ENCODE measurements at places on chromosomes 16 and 17.

DNA sequence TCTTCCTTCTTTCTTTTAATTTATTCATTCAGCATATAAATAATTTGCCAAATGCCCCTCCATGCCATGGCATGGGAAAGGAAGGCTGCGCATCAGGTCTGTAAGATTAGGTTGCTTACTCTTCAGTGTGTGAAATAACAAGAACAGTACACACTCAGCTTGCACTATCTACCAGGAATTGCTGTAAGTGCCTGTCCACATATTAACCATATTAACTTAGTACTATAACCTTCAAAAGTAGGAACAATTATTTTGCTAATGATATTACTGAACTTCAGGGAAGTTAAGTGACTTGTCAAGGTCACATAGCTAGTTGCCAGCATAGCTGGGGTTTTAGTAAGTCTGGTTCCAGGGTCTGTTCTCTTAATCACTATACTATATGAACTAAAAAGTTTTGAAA is 89.2 kb upstream of the PMFBP1 start:
- no peak for DNase-seq

GRCh38 chr17:79203016-79203415 is 128.4 kb downstream of the ENGASE start:
- no peak for DNase-seq

DNA sequence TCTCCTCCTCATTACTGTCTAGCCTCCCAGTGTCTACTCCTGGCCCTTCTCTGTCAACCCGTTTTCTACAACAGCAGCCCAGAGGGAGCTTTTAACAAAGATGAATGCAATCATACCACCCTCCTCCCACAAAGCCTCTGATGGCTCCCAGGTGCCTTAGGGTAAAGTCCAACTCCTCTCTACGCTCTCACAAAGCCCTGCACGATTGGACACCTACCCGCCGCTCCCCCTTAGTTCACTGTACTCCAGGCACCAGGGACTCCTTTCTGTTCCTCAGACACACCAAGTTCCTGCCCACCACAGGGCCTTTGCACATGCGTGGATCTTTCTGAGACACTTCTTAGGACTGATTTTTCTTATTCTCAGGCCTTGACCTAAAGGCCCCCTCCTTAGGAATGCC is 17.4 kb downstream of the CCDC102A start:
- no peak for DNase-seq

- DNase-seq, result no peak
Measured at GRCh38 chr17:67557052-67557845, 160.5 kb upstream of the NOL11 start.

GRCh38 chr16:76574651-76575050 is 297.4 kb downstream of the CNTNAP4 start:
- no peak for DNase-seq

GRCh38 chr17:5571281-5571680 is 13.0 kb downstream of the NLRP1 start:
- no peak for DNase-seq

DNA sequence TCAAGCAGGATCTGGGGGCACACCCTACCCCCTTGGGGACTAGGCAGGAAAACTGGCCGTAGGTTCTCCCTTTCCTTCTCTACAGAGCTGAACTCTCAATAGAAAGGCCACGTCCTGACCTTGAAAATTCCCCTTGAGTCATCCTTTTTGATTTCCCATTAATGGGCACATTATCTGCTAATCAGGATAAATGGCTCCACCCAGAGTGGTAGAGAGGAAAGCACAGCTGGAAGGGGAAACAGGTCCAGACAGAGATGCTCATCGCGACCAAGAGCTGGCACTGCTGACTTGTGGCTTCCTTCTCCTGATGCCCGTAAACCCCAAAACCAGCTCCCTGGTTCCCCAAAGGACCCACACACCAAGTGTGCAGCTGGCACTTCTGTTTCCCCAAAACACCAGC is 206.5 kb upstream of the CDH5 start:
- DNase-seq, result no peak

DNA sequence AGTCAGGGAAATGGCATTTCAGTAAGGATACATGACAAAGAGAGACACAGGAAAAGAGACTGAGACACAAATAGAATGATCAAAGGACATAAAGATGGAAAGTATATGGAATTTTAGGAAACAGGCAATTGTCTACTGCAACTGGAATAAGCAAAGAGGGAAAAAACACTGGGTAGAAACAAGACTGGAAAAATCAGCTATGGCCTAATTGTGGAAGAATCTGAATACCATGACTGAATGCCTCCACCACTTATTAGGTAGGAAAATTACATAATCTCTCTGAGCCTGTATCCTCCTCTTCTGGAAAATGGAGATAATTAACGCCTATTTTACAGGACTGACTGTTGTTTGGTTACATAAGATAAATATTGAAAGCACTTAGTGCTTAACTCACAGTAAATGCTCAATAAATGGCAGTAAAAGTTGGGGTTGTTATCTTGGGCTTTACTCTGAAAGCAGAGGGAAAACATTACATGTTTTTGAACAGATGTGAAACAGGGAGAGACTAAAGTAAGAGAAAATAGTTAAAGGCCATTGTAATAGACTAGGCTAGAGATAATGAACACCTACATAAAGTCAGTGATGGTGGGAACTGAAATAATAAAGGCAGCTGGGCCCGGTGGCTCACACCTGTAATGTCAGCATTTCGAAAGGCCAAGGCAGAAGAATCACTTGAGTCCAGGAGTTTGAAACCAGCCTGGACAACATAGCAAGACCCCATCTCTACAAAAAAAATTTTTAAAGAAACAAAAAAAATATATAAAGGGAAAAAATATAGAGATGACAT is 63.5 kb upstream of the C17orf78 start:
- no peak for DNase-seq

- DNase-seq, result no peak
Measured at GRCh38 chr16:19967963-19968362, 83.3 kb upstream of the GPRC5B start.

DNA sequence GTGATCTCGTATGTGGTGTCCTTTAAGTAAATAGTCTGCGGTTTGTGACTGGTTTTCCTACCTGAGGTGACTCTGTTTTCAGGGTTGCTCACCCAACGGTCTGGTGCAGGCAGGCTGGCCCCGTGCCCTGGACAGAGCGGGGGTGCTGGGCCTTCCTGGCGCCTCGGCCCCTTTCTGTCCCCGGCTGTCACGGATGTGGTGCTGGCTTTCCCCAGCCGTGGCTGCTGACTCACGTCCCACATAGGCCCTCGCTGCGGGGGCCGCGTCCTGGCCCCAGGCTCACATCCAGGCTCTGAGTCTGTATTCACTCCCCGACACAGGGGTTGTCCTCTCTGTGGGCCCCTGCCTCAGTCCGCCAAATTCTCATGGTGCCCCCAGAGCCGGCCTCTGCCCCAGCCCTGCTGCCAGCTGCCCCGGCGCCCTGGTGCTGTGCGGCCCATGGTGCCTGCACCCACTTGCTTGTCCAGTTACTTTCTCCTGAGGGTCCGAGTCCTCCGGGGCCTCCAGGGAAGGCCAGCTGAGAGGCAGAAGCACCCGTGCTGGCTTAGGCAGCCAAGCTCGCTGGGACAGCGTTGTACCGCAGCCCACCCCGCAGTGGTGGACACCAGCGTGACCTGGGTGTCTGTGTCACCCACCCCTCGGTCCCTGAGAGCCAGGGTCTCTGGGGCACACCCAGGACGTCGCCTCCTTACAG is 5.9 kb downstream of the CHMP6 start:
- no peak for DNase-seq

GRCh38 chr17:48854774-48855476 is 24.1 kb downstream of the CALCOCO2 start:
- no peak for DNase-seq

- no peak for DNase-seq
Measured at GRCh38 chr16:59899940-59900339, 1165.8 kb upstream of the GOT2 start.

- no peak for DNase-seq
Measured at GRCh38 chr16:18013863-18014262, 322.7 kb downstream of the NPIPA8 start.

GRCh38 chr16:2784358-2785100 is 2.8 kb downstream of the PRSS33 start:
- DNase-seq, result no peak

All from stimulated activated naive CD8-positive, alpha-beta T cell treated with anti-CD3 and anti-CD28 coated beads, Interleukin-15, amount 100 ng/mL, for 72 hours (primary cell).